Cardiac fibroblast (primary cell): ENCODE measurements at places on chromosomes 3 and 15.

DNA sequence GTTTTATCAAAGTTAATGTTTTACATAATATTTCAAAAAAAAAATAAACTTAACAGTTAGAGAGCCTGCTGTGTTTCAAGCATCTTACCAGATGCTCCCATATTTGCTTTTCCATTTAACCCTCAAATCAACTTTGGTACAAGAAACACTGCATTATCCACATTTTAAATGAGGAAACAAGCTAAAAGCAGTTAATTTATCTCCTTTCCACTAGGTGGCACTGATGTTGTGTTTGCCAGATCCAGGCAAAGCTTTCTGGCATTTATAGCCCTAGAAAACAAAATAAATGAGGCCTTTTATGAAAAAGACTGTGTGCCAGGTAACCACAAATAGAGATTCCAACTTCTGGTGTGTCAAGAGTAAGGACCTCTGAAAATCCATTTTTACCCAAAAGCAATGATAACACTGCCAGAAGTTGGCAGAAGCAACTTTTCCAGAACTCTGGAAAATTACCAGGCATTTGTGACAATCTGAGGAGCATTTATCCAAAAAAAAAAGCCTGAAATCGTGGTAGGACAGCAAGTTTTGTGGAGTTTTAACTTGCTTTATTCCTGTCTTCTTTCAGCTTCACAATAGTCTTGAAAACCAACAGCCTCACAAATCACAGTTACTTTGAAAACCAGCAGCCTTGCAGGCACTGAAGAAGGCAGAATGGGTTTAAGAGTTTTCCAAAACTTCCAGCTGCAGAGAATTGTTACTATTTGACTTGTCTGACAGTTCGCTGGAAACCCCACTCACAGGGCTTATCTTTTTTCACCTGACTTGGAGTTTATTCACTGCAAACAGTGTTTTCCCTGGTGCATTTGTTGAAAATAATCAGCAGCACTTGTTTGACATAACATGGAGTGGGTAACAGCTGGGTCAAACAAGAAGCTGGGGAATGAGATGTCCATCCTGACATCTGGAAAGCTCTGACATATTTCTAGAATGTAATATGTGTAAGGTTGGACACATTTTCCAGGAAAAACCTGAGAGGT is 9.2 kb downstream of the FAM162A start:
- peak; percentile 73 for DNase-seq

DNA sequence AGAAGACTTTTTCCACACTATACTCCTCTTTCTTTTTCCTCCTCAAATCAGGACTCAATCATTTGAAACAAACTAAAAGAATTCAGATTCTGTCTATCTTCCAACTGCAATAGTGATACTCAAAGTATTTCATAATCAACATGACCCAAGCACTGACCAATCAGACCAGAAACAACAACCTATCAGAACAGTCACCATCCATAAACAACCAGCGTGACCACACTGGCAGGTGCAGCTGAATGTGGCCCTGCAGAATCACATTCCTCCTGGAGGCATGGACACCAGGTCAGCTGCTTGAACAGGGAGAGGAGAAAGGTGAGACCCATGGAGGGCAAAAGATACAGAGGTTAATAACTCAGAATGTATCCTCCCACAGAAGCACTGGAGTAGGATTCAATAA is 13.3 kb downstream of the HRG start:
- no peak for DNase-seq

GRCh38 chr3:45960289-45960688 is 17.0 kb downstream of the CXCR6 start:
- no peak for DNase-seq

GRCh38 chr3:126438186-126438585 is 37.5 kb downstream of the ZXDC start:
- DNase-seq: no peak

- no peak for DNase-seq
These were observed 208.4 kb upstream of the ALCAM start for GRCh38 chr3:105158286-105158685.

- no peak for DNase-seq
These were observed 138.4 kb downstream of the IGF1R start for GRCh38 chr15:98786717-98787116.
